NB4 (cell line): ENCODE measurements at places on chromosomes 7 and 10.

DNA sequence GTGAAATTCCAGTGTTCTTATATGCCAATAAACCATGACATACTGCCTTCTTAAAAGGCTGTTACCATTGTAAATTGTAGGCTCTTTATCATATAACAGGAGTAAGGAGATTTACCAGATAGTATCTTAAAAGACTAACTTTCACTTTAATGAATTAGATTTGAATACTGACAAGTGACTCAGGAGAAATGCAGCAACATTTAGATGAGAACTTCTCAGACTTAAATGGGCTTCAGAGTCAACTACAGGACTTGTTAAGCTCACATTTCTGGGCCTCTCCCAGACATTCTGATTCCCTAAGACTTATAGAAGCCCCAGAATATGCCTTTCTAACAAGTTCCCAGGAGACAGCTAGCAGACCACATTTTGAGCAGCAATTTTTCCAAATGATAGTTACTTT is 466.3 kb downstream of the ARL4A start:
- DNase-seq = no peak

- no peak for DNase-seq
These were observed 132.1 kb upstream of the NPS start for GRCh38 chr10:127417031-127417430.

GRCh38 chr10:111177379-111177778 is 100.5 kb downstream of the ADRA2A start:
- DNase-seq = no peak

DNA sequence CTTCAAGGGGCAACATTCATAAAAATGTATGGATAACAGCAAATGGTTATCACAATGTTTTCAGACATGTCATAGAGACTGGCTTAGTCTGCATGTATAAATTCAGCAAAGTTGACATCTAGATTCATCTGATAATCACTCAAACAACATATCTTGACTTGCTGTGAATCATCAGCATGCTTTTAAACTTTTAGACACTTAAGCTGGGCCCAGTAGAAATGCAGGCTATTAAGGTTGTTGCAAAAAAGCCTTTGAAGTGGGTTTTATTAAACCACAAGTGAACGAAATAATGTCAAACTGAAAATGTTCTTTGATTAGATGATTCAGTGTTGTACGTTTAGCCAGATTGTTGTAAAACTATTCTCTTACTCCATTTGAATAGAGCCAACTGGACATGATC is 759.6 kb downstream of the NXPH1 start:
- DNase-seq = no peak

DNA sequence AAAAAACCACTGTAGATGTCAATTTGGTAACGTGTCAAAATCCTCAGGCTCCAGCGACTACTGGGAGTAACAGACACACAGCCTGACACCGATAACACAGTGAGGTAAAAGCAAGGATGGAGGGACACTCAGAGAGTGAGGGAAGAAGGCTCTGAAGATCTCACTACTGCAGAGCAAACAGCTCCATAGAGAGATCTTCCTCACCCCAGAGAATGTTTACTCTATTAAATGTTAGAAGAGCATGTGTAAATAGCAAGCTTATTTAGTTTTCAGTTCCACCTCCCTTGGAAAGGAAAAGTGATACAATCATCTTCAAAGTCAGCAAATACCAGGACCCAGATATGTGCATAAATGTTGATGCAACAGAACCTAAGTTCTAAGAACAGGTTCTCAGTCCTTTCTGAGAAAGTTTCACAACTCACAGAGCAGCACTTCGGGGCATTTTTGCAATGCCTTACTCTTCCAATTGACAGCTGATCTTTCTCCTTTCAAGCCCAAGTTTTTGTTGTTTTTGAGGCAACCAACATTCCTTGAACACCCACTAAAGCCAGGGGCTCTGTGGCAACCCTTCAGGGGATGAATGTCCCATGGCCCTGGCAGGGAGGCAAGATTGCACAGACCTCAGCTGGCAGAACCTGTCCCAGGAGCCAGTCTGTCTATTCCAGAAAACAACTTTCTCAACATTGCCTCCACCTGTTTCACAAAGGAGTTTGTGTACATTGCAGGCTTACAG is 177.4 kb downstream of the SFMBT2 start:
- DNase-seq = no peak

- no peak for DNase-seq
These were observed 67.7 kb downstream of the ELAPOR2 start for GRCh38 chr7:86991771-86992191.
